ENCODE measurements at places on chromosomes 5 and 9.
A peak's percentile ranks its signal among the peaks of the same experiment; 100 is the strongest.

GRCh38 chr5:117860550-117860949 is 1127.8 kb downstream of the DTWD2 start:
- DNase-seq, result no peak

DNA sequence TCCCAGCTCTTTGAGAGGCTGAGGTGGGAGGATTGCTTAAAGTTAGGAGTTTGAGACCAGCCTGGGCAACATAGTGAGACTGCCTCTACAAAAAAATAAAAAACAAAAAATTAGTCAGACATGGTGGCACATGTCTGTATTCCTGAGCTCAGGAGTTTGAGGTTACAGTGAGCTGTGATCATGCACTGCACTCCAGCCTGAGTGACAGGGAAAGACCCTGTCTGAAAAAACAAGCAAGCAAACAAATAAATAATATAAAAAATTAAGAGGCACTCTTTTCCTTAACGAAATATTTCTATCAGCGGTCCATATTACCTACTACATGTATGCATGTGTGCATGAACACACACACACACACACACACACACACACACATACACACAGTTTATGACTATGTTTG is 20.9 kb upstream of the FOCAD start:
- no peak for DNase-seq

GRCh38 chr9:28774433-28775235 is 1201.4 kb upstream of the C9orf72 start:
- DNase-seq, result no peak

GRCh38 chr9:36939655-36940499 is 94.2 kb downstream of the PAX5 start:
- DNase-seq, result no peak

DNA sequence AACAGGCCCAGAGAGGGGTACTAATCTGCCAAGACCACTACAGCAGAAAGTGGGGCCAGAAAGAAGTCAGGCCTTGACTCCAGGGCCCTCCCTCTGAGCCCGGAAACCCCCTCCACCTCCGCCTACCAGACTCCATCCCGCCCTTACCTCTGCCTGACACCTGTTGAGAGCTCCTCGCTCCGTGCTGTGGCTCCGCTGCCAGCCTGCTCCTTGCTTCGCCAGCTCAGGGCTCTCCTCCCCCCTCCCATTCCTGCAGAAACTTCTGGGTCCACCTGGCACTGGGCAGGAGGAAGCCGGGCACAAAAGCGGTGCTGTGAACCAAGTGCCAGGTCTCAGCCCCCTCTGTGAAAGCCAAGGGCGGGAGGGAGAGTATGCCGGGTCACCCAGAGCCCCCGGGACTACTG is 6.4 kb upstream of the ST6GALNAC6 start:
- DNase-seq, result no peak

- DNase-seq, result no peak
Observed at GRCh38 chr9:35746583-35746982, 2.4 kb downstream of the GBA2 start.

DNA sequence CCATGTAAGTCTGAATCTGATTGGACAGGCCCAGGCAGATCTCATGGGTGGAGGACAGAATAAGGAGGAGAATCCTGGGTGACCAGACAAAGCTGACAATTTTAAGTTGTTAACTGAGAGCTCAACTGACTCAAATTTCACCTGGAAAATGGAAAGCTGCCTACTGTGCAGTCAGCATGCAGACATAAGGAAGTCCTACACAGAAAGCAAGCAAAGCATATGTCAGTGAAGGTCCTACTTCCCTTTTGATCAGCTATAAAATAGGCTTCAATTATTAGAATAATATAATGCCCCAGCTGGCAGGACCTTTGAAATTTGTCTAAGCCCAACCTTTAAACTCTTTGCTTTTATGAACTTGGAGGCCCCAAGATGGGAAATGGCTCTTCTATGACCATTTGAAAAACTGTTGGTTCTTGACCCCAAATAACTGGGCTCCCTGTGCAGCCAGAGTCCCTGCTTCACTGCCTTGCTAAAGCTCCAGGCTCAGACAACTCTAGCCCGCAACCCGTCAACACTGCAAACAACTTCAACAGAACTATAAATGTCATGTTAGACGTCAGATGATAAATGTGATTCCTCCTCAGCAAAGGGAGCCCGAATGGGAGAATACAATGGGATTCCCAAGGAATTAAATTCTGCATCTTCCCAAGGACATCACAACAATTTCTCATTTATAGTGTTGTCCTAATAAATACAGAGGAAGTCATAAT is 118.9 kb upstream of the ADRA1B start:
- no peak for DNase-seq

- no peak for DNase-seq
Observed at GRCh38 chr5:147731431-147732290, 50.9 kb downstream of the JAKMIP2 start.

- DNase-seq, result no peak
Observed at GRCh38 chr9:133602277-133602676, 6.9 kb downstream of the FAM163B start.

- DNase-seq, result no peak
Observed at GRCh38 chr5:160054831-160055230, 45.9 kb downstream of the TTC1 start.

- no peak for DNase-seq
Observed at GRCh38 chr5:152811988-152812387, 406.9 kb upstream of the NMUR2 start.

DNA sequence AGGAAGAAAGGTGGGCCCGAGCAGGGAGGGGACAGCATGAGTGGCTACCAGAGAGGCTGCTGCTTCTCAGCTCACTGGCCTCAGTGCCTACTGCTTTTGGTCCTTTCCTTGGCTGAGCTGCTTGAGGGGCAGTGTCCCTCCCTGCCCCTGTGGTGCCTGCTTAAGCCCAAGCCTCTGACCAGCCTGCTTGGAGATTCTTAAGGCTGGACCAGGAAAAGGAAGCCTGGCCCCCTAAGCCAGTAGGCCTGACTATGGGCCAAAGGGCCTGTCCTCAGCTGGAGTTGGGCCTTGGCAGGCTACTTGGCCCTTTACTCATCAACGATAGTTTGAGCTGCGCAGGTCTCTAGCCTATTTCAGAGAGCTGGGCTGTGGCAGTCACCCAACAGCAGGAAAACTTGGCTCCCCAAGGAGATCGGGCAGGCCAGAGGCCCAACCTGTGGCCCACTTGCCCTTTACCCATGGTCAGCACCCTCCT is 24.9 kb downstream of the TCF7 start:
- DNase-seq, result no peak

GRCh38 chr5:107121793-107122519 is 548.8 kb downstream of the EFNA5 start:
- DNase-seq, result no peak

- DNase-seq, result no peak
Observed at GRCh38 chr9:127919253-127919815, 2.5 kb upstream of the ST6GALNAC4 start.

GRCh38 chr9:96217294-96217707 is 84.7 kb downstream of the HSD17B3 start:
- no peak for DNase-seq

- DNase-seq, result no peak
Observed at GRCh38 chr5:35540002-35540401, 77.7 kb upstream of the SPEF2 start.

GRCh38 chr5:170168002-170168401 is 62.3 kb downstream of the FOXI1 start:
- no peak for DNase-seq

GRCh38 chr9:35749515-35750255 is 598 bp downstream of the RGP1 start:
- DNase-seq, result peak; percentile 46

DNA sequence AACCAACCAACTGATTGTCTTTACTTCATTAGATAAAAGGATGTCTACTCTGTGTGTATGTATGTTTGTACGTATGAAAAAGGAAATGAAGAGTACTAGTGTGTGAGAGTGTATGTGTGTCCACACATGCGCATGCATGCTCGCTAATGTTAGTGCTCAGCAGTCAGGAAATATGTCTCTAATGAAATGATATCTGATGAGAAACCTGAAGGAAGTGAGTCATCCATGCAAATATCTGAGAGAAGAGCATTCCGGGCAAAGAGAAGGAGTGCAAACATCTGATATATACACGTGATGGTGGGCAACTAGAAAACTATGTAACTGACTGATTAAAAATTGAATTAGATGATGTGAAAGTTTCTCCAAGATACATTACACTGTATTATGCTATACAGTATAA is 29.6 kb upstream of the UGCG start:
- no peak for DNase-seq

- DNase-seq, result no peak
Observed at GRCh38 chr5:80082281-80082680, 47.1 kb downstream of the THBS4 start.

- DNase-seq, result no peak
Observed at GRCh38 chr9:114482593-114482992, 22.7 kb downstream of the WHRN start.

DNA sequence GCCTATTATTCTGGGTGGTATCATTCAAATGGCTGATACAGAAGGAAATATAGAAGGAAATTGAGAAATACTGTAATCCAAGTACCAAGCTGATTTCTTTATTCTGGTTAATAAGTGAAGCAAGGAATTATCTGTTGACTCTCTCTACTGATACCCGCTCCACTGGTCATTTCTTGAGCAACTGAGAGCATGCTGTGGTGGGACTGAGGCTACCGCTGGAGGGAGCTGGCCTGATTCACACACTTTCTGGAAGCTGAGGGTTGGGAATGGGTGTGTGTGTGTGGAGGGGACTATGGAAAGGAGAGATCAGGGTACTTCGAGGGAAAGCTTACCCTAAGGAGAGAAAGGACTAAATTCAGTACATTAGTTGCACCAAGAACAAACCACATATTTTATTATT is 104.1 kb downstream of the UGCG start:
- no peak for DNase-seq

DNA sequence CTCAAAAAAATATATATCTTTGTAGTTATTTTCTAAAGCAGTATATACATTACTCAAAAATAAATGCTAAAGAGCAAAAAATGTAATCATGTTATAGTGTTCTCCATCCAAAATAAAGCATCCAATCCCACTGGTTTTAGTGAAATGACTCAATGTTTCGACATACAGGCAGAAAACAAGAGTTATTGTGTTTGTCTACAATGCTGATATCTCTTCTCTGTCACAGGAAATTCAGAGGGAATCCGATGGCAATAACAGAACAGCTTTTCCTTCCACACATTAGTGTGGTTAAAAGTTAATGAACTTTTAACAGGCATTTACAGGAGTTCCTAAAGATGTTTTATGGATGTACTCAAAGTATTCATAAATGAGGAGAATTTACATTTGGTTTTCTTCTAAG is 12.0 kb downstream of the TTC33 start:
- DNase-seq, result no peak

DNA sequence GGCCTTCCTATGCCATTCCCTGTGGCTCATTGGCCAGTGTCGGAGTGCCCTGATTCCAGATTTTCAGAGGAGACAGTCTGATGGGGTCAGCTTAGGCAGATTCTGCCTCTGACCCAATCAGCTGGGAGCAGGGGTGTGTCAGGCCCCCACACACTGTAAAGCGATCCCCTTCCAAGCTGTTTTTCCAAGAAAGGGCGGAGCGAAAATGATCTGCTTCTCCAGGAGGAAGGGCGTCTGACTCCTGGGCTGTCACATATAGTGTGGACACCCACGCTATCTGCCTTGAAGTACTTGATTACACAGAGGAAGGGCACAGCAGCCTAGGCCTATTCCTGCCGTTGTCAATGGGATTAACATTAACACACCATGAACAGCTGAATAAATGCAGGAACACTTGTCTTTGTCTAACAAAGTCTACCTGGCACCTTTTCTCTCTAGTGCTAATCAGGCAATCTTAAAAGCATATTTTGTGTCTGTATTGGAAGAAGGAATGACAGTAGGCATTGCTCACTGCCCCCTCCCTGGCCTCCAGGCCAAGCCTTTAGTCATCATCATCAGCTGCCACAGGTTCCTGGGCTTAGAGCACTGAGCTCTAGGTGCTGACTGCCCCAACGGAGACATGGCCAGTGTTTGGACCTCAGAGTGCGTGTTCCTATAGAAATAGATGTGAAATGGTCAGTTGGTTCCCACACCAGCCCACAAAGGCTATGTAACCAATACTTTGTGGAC is 218.7 kb downstream of the MELK start:
- DNase-seq, result no peak

- DNase-seq, result no peak
Observed at GRCh38 chr9:134059661-134060395, 8.0 kb downstream of the BRD3 start.

- no peak for DNase-seq
Observed at GRCh38 chr9:27423915-27424710, 100.0 kb upstream of the IFNK start.

- no peak for DNase-seq
Observed at GRCh38 chr5:118653183-118653582, 335.2 kb downstream of the DTWD2 start.

- DNase-seq, result no peak
Observed at GRCh38 chr5:61256474-61256873, 75.6 kb upstream of the ZSWIM6 start.

GRCh38 chr5:170748951-170749471 is 34.5 kb upstream of the GABRP start:
- DNase-seq, result no peak

DNA sequence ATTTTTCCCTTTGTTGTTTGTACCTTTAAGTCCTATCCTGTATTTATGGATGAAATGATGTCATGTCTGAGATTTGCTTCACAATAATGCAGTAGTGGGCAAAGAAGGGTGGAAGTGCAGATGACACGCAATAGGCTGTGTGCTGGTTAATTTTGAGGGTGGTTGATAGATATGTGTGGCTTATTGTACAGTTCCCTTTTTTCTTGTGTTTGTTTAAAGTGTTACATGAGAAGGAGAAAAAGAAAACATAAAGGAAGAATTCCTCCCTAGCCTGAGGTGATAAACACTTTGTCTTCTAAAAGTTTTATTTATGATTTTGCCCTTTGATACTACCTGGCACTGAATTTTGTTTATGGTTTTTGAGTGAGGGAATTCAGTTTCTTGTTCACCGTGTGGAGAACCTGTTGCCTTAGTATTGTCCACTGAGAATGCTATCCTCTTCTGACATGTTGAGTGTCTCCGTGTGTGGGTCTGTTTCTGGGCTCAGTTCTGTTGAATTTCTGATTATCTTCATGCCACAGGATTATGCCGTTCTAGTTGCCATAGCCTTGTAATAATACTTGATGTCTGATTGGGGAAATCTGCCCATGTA is 52.3 kb upstream of the FAM120AOS start:
- no peak for DNase-seq

GRCh38 chr5:43020399-43020746 is 19.7 kb downstream of the ANXA2R start:
- no peak for DNase-seq

- DNase-seq, result no peak
Observed at GRCh38 chr9:36517131-36517530, 55.6 kb upstream of the MELK start.

DNA sequence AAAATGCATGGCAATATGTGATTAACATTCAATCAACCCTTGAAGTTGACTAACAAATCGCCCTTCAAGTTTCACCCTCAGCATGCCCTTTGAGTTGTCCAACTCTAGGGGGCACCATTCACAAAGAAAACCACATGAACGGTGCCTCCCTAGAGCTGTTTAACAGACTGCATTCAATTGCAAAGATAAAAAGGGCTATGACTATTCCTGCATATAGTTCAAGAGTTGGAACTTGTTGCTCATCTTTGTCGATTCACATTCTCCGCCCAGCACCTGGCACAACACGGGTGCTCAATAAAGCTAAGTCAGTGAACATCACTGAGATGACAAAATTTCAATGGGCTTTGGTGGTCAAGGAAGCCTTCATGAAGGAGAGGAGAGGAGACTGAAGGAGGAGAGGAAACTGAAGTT is 69.6 kb upstream of the SLC30A5 start:
- no peak for DNase-seq

- no peak for DNase-seq
Observed at GRCh38 chr5:89396278-89396954, 513.4 kb upstream of the MEF2C start.

Measured in activated T-helper 2 cell treated with anti-CD3 and anti-CD28 coated beads, Interferon-gamma antibody, Interleukin-2, Interleukin-4, amounts not matched to agents 10 μg/mL and 5 μg/mL and 100 μg/mL, durations not matched to agents 14 hours and 24 hours and 36 hours (primary cell).